ENCODE measurements at places on chromosomes 12 and 14.

- DNase-seq: no peak
These were observed 9.0 kb upstream of the LRP6 start for GRCh38 chr12:12275874-12276273.

- no peak for DNase-seq
These were observed 19.3 kb upstream of the NCOR2 start for GRCh38 chr12:124586756-124587155.

DNA sequence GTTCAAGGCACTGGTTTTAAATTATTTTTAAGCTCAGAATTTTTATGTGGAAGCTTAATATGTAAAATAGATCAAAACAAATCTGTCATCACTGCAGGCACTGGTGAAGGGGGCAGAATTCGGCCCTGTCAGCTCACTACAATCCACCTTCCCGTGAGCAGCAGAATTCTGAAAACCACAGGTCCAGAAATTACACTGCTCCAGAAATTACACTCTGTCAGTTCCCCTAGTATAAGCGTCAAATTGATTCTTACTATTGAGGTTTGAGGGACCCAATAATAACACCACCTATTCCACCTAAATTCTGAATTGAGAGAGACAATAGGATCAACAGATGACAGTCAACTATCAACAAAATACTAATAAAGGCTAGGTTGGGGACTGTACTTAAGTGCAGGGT, 245.5 kb downstream of the PHLDA1 start:
- DNase-seq: no peak

- no peak for DNase-seq
These were observed 260.6 kb upstream of the GARIN6 start for GRCh38 chr12:99386907-99387306.

GRCh38 chr14:101315802-101316296, 245.4 kb upstream of the DIO3 start:
- no peak for DNase-seq

- DNase-seq: no peak
These were observed 12.4 kb upstream of the ARF6 start for GRCh38 chr14:49880267-49881064.

DNA sequence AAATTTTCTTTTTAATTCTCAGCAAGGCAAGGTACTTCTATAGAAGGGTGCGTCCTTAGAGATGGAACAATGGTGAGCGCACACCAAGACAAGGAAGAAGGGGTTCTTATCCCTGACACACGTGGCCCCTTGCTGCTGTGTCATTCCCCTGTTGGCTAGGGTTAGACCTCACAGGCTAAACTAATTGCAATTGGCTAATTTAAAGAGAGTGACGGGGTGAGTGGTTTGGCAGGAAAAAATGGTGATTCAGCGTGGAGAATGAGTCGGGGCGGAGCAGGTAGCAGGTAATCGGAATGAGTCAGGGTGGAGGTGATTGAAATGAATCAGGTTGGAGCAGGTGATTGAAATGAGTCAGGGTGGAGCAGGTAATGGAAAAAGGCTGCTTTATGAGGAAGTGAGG, 36.3 kb upstream of the HECTD1 start:
- DNase-seq: no peak

GRCh38 chr12:92971859-92972524, 42.9 kb upstream of the EEA1 start:
- DNase-seq: no peak

- no peak for DNase-seq
These were observed 7.5 kb downstream of the VTI1B start for GRCh38 chr14:67666750-67667449.

DNA sequence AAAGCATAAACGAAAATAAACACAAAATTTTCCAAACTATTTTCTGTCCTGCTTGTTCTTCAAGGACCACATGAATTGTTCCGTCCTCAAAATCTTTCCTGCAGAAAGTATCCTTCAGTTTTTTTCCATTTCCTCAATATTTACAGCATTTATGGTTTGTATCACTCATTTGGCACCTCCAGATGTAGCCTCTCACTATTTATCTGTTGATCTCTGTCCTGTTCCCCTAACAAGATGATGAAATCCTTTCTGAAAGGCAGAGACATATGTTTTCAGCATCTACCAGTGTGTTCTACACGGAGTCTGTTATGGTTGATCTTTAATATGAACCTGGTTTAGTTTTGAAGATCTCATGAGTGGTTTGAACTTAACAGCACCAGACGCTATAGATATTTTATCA, 490.2 kb downstream of the NELL2 start:
- DNase-seq: no peak

DNA sequence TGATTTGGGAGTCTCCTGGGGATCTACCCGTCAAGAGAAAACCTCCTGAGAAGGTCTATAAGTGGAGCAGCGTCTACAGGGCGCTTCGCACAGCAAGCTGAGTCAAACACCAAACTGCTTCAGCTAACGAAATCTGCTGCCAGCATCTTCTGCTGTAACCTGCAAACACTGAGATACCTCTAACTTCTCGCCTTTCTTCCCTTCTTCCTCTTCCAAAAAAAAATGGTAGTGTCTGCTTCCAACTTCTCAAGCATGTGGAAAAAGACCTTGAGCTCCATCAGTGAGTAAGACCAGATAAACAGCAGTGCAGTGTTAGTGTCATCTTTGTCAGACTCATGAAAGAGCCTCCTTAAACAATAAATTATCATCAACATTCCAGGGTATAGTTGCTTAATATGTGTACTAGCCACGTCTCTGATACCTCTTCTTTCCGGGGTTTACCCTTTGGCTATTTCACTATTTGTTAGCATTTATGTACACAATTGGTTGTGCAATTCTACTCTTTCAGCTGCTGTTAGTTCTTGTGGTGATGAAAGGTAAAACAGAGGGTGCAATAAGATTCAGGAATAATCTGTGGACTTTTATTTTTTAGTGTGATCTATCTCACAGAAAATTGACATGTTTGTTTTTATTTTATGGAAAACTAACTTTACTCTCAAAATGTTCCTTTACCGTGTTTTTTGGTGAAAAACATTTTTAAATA, 81.6 kb downstream of the LLPH start:
- no peak for DNase-seq

GRCh38 chr14:87745507-87746118, 247.4 kb downstream of the GALC start:
- no peak for DNase-seq

- DNase-seq: no peak
These were observed 4.4 kb upstream of the PLXNC1 start for GRCh38 chr12:94143951-94144350.

DNA sequence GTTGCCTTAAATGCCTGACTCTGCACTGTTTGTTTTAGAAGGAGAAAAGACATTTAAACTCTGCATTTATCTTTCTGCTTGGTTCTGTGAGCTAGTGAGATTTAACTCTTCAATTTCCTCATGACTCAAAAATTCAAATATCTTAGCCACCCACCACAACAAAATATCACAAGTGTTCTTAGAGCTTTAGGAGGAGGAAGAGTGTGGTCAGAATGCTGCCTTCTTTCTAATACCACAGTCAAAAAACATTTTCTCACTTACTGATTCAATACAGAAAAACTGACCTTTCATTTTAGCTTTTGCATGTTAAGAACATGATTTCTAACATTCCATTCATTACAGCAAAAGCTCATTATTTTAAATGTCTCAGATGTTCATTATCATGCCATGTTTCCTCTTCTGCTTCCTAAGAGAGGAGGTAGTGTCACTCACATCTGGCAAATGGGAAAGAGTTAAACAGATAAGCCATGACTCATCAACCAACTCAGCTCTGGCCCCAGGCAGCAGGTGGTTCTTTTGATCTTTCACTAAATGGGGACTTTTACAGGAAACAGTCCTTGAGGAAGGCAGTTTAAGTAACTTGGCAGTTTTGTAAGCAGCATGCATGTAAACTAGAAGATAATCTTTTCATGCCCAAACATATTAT, 56.4 kb upstream of the RNU6-8 start:
- no peak for DNase-seq

- no peak for DNase-seq
These were observed 327.5 kb upstream of the DIO3 start for GRCh38 chr14:101233808-101234207.

GRCh38 chr14:74980731-74981461, 21.8 kb upstream of the EIF2B2 start:
- no peak for DNase-seq

DNA sequence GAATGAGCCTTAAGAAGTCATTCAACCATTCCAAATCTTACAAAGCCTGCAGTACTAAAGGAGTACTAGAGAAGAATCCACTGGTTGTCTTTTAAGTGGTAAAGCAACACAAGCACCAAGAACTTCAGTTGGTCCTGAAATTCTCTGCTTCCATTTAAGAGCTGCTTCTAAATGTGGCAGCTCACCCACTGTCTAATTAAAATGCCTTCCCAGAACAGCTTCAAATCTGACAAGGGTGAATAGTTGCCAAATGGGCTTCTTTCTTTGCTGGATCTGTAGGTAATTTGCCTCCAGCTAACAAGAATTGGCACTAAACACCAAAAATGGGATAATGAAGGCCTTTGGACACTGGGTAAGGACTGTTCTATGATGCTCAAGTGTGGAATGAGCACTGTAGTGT, 72.2 kb upstream of the NAP1L1 start:
- no peak for DNase-seq

DNA sequence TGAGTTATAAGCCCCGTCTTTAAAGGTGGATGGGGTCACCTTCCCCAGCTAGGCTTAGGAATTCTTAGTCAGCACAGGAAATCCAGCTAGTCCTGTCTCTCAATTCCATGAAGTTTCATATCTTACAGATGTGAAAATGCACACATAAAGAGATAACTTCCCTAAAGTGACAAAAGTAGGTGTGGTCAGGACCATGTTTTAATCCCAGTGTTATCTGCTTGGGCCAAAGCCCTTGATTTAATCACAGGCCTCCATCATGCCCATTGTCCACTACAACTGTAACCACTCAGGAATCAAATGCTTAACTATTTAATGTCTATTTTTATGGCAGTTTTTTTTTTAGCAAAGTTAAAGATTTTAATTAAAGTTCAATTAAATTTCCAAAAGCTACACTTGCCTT, 194.4 kb upstream of the BTG1 start:
- DNase-seq: no peak

DNA sequence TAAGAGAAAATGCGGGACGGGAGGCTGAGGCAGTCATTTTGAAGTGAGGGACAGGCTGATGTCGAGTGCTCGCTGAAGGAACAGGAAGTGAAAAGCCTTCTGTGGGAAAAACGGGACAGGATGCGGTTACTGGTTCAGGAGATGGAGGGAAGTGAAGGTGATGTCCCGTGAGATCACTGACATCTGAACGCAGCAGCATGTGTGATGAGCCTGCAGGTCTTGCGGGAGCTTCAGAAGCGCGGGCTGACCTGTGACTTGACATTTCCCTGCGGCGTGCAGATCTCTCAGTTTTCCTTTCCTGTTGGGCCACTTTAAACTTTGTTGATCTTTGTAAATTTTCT, 77.8 kb downstream of the DDX51 start:
- no peak for DNase-seq

DNA sequence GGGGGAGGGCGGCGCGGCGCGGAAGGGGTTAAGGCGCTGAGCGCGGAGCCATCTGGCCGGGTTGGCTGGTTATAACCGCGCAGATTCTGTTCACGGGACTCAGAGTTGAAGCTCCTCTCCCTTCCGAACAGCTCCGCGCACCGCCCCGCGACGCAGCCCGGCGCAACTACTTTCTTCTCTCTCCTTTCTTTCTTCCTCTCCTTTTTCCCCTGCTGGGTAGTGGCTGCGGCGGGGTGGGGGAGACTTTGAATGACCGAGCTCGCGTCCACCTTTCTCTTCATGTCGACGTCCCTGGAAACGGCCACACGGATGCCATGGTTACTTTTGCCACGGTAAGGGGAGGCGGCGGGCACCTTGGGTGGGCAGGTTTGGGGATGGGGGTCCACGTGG, at the start of gene NTF3:
TSS of gene NTF3 (plus strand) at position 98 of the 390 bp plus-strand sequence. CDS start at position 315, 217 bp downstream.
- DNase-seq: no peak

GRCh38 chr14:96852823-96853422, 55.7 kb downstream of the VRK1 start:
- DNase-seq: no peak

- DNase-seq: no peak
These were observed 258.7 kb upstream of the BTG1 start for GRCh38 chr12:92404259-92404894.

GRCh38 chr12:50533203-50533584, 28.4 kb downstream of the DIP2B start:
- no peak for DNase-seq

- no peak for DNase-seq
These were observed 169.6 kb downstream of the C12orf42 start for GRCh38 chr12:103326190-103326589.

- no peak for DNase-seq
These were observed 70.1 kb downstream of the PHETA1 start for GRCh38 chr12:111298582-111299436.

- no peak for DNase-seq
These were observed 1.8 kb downstream of the ITGA7 start for GRCh38 chr12:55705782-55706402.

GRCh38 chr14:97120204-97120603, 323.0 kb downstream of the VRK1 start:
- no peak for DNase-seq

DNA sequence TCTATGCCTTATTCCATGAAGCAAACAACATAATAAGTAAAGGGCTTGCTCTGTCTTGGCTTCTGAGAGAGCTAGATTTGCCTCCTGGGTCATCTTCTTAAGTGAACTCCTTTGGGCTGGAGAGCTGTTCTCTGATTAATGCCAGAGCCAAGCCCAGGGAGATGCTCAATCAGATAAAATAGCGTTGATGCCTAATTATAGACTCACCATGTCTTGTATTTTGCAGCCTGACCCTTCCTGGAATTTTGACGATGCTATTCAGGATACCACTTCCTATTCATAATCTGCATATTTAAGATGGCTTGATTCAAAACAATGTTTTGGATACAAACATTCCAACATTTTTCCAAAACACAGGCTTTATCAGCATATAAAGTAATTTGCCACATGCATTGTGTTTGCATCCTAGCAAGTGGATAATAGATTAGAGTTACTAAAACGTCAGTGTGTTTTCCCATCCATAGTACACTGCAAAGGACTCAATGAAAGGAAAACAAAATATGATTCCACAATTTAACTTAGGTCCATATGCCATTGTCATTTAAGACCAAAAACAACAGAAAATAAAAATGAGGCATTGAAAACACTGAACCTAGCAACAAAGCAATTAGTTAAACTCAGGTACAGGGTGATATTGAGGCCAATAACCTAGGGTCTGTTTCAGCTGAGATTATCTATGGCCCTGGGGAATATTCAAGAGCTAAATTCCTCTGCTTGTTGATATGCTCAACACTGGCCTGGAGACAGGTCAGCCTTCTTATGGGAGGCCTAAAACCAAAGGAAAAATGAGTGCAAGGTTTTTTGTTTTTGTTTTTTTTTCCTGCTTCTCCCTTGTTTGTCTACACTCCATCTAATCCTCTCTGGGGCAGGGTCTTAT, 184.2 kb upstream of the FOXN3 start:
- no peak for DNase-seq

DNA sequence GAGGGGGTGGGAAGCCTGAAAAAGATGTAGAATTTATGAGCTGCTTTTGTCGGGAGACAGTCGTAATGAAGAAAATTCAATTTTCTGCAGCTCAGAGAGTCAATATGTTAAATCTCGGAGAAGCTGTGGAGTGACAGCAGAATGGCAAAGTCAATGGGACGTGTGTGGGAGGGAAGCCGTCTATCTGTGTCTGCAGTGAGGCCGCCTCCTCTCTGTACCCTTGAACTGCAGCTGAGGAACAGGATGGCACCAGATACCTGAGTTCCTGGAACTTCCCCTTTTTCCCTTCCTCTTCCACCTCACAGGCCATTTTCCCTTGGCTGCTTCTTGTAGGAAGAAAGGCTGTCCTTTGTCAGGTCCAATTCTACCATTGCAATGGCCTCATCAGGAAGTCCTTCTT, 9.3 kb upstream of the CALCOCO1 start:
- no peak for DNase-seq

GRCh38 chr14:76937181-76938091, 91.1 kb downstream of the IRF2BPL start:
- DNase-seq: no peak

- DNase-seq: no peak
These were observed 121.0 kb downstream of the NCOR2 start for GRCh38 chr12:124446364-124446763.
